ENCODE measurements at places on chromosomes 4 and X.
A peak's percentile ranks its signal among the peaks of the same experiment; 100 is the strongest.

- no peak for DNase-seq
Measured at GRCh38 chr4:52838729-52839586, 23.2 kb upstream of the RASL11B start.

DNA sequence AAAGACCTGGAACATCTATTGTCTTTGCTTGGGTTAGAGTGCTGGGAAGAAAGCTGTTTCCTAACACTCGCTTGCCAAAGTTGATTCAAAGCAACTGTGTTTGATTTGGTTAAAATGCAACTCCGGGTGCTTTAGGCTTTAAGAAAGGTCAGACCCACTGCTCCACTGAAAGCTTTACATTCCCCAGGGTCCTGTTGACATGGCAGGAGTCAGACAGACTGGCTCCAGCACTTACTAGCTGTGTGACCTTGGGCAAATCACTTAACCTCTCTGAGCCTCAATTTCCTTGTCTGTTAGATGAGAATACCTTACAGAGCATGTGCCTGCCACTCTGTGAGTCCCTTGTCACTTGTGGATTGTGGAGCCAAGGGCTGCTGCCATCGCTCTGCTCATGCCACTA, 39.0 kb downstream of the DGKK start:
- DNase-seq, result no peak

- DNase-seq, result no peak
Measured at GRCh38 chrX:119604766-119605463, 1.3 kb downstream of the NKRF start.

DNA sequence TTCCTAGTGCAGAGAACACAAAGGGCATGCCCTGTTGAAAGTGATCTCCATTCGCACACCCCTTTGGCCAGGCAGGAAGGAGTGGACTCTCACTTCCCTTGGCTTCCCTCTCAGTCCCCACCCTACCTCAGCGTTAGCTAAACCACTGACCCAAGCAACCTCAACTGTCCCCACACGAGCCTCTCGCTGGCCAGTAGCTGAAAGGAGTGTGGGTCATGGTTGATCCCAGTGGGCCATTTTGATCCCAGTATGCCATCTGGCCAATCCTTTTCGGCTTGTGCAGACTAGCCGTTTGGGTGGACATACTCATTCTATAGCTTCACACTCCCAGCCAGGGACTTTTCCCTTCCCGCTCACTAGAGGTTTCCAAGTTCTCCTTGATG, 24.4 kb upstream of the BCORL1 start:
- no peak for DNase-seq

- DNase-seq, result no peak
Measured at GRCh38 chr4:76233083-76233482, 18.4 kb upstream of the FAM47E start.

DNA sequence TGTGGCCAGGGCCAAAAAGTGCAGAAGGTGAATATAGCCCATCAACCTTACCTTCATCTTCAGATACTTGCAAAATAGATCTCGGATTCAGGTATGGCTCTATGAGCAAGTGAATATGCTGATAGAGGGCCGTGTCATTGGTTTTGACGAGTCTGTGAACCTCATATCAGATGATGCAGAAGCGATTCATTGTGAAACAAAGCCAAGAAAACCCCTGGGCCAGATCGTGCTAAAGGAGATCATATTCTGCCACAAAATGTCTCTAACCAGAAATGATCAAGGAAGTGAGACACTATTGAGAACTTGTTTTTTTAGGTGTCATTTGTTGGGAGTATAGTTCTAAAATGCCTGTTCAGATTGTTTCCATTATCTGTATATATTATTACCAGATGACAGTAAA, 48.3 kb downstream of the PDK3 start:
- DNase-seq, result no peak

- no peak for DNase-seq
Measured at GRCh38 chr4:53233114-53233795, 132.6 kb downstream of the SCFD2 start.

- DNase-seq, result no peak
Measured at GRCh38 chr4:57071326-57071725, 38.9 kb downstream of the IGFBP7 start.

DNA sequence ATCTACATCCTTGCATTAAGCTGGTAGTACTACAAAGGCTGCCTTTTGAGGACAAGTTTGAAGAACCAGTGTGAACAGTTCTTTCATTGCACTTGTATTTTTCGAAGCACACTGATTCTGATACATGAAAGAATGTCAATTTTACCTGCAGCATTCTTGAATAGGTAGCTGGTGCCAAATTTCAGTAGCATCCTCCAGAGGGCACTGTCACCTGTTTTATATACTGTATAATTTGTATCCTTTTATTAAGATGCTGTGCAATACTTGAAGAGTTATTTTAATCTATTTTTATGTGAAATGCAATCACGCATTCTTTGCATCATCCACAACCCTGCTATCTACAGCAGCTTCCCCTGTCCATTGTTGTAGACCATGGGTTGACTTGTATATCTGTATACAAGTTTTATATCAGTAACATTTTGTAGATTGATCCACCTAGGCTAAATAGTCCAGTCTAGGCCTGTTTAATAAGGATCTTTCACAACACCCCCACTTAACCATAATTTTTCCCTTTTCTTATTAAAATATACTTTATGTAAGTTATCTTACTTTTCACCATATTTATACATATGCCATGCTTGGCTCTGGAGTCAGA, 325.7 kb downstream of the PCDH7 start:
- DNase-seq, result peak; percentile 83

GRCh38 chrX:132272826-132273225, 53.6 kb upstream of the RAP2C start:
- DNase-seq, result no peak
